ENCODE measurements at places on chromosomes 3 and 15.

DNA sequence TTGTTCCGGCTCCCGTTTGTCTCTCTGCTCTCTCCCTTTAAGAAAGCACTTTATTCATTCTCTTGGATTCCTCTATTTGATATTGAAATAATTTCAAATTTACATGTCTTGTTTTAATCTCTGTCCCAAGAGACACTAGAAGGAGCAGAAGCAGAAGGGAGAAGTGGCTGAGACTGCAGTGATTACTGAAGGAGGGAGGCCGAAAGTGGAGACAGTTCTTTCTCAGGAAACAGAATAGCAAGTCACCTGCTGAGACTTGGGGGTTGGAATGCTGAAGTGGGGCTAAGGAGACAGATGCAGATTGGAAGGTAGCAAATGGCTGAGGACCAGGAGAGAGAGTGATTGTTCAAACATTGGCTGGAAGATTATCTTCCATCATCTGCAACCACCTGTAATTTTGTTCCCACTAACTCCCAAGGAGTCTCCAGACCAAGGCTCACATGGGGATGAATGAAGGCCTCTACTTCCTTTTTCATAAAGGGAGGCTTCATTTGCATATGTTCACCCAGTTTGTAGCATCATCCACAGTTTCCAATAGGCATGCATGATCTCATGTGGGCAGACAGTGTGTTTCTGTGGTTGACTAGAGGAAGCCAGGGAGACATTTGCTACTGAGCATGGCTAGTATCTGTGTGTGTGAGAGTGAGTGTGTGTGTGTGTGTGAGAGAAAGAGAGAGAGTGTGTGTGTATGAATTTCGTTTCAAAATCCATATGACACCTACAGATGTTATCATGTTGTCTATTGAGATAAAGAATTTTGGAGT lies 24.0 kb downstream of the LTF start:
- no peak for DNase-seq

- DNase-seq = no peak
Observed at GRCh38 chr15:60824196-60824595, 345.3 kb upstream of the ICE2 start.

DNA sequence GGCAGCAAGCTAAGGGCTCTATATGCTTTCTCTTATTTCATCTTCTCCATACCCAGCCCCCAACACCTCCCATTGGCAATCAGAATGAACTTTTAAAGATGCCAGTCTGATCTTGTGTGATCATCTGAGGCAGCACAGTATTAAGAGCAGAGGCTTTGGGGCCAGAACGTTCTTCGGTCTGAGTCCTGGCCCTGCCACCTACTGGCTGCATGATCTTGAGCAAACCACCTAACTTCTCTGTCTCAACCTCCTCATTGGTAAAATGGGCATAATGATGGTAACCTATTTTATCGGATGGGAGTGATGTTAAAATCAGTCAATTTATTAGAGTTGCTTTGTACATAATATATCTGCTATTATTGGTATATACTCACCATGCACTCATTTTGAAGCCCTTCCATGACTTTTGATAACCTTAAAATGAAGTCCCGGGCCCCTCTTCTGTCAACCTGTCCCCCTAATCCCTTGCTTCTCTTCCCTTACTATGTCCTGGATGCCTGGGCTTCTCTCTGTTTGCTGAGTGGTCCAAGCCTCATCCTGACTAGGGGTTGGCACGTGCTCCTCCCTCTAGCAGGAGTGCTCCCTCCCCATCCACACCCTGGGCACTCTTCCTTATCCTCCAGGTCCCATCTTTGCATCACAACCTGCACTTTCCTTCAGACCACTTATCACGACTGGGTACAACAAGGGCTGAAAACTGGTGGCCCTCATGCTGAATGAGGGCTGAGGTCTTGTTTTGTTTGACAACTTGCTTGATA lies 6.3 kb downstream of the EFCAB12 start:
- DNase-seq = no peak

DNA sequence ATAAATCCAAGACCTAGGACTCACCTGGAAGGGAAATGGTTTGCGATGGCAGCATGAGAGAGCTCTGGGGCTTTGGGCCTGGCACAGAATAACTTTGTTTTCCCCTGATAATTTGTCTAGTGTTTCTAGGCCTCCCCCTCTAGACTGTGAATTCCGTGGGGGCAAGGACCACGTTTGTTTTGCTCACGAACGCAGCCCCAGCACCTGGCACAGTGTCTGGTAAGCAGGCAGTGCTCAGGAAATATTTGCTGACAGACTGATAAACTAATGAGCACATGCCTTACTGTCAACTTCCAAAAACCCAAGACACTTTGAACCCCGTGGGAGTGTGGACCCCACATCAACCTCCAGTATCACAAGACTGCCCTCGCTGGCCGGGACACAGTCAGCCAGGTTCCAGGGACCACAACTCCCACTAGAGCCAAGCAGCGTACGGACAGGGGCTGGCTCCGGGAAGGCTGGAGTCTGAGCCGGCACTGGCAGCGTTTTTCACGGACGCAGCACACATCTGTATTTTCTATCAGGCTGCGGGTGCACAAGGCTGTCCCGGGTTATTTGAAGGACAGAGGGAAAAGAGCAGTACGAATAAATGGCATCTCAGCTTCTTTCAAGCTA lies 146.5 kb downstream of the XXYLT1 start:
- DNase-seq = no peak

DNA sequence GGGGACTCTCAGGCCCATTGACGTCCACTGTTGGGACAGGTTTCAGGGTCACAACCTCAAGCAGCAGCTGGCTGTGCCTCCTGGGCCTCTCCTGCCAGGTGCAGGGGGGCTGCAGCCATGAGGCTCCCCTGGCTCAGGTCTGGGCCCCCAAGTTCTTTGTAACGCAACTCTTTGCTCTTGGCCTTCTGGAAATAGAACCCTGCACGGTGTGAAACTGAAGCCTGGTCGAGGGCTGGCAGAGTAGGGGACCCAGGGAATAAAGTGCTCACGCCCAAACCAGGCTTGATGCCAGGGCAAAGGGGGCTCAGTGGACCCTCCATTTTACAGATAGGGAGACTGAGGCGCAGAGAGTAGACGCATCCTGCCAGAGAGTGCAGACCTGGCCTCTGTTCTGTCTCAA lies 771 bp downstream of the CALML4 start:
- DNase-seq = no peak

DNA sequence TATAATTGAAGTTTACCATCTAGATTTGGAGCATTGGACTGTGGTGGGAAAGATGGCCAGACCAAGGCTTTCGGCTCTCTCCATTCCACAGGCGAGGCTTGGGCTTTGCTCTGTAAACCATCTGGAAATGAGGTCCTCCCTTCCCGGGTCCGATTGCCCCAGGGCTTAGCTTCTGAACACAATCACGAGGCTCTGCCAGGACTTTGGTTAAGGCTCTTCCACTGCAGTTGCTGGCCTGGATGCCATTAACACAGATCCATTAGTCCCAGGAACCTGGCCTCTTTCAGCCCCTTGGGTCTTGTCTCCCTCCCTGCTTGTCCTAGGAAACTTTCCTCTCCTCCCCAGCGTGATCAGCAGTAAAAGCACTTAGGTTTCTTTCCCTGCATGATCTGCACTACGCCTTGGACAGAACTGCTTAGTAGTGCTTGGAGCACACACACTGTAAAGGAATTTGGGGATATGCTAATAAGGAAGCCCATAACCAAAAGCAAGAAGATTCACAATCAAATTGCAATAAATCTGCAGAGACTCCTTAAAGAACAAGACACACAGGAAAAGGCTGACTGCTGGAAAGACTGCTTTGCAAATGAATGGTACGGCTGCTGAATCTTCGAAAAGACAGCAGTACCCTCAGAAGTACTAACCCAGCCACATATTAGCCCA lies 154.3 kb downstream of the ECT2 start:
- DNase-seq = no peak

- no peak for DNase-seq
Observed at GRCh38 chr15:98807262-98807661, 158.9 kb downstream of the IGF1R start.

DNA sequence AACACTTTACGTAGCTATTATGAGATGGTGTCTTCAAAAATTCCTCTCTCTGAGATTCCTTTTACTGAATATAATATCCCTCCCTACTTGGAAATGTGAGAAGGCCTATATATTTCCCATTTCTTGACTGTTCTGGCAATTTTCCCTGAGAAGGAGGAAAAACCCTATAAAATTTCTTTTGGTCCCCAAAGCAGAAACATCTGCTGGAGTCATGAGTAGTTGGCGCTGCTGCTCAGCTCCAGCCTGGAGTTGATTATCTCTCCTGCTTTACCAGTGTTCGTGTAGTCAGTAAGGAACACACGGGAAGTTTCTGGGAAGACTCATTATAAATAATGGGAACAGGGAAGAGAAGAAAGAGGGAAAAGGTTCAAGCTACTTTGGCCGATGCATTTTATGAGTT lies 680.1 kb downstream of the EPHA3 start:
- DNase-seq = no peak

DNA sequence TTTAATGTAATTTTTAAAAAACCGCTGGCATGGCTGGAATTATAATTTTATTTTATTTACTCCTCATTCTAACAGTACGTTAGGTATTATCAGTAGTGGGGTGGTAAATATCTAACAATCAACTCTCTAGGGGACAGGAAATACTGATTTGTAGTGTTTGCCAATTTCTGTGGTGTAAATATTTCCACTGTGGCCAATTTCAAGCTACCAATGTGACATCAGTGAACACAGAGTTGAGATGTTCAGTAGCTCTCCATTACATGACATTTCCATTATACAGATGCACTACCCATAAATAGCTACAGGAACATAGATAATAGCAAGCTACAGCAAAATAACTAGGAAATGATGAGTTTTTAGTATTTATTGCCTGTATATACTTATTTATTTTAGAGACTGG lies 10.0 kb upstream of the ARL8B start:
- DNase-seq = no peak

DNA sequence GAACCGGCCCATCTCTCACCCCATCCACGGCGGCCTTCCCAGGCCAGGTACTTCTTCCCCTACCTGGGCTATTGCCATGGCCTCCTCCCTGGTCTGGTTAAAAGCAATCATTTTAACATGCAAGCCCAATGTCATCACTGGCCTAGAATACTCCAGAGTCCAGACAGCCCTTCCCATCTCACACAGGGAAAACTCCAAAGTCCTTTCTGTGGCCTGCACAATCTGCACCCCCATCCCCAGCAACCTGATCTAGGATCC lies 45.8 kb upstream of the SLCO2A1 start:
- DNase-seq = no peak

- no peak for DNase-seq
Observed at GRCh38 chr15:69032031-69032430, 17.5 kb downstream of the NOX5 start.

DNA sequence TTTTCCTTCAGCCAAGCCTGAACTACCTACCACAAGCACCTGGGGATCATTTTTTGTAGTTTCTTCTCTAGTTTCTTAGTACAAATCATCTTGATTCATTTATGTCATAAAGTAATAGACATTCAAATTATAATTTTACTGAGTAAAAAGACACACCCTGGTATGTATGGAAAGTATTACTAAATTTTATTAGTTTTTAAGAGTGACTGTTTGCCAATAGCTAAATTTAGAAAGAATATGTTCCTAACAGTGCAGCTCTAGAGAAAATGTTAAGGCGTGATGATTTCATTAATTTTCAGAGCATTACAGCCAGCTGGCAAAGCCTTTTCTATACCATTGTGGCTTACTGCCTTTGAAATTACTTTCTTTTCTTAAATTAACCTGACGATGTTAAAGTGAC lies 612.0 kb upstream of the KCNMB2 start:
- no peak for DNase-seq

DNA sequence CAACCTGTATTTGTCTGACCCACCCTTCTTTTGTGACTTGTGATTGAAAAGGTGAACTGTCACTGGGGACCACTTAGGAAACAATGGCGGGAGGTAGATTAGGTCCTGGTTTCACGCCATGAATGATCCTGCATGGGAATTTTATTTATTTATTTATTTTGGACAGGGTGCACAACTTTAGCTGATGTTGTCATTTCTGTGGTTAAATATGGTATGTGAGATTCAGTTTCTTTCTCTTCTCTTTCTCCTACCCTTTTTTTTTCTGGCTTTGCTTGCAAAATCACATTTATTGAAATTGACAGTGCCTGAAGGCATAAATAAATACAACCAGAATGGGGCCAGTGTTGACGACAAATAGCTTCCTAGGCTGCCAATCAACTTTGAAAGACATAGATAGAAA lies 18.0 kb upstream of the HTR3E start:
- DNase-seq = no peak

GRCh38 chr3:49092938-49093852 lies 676 bp downstream of the QRICH1 start:
- peak; percentile 12 for DNase-seq

DNA sequence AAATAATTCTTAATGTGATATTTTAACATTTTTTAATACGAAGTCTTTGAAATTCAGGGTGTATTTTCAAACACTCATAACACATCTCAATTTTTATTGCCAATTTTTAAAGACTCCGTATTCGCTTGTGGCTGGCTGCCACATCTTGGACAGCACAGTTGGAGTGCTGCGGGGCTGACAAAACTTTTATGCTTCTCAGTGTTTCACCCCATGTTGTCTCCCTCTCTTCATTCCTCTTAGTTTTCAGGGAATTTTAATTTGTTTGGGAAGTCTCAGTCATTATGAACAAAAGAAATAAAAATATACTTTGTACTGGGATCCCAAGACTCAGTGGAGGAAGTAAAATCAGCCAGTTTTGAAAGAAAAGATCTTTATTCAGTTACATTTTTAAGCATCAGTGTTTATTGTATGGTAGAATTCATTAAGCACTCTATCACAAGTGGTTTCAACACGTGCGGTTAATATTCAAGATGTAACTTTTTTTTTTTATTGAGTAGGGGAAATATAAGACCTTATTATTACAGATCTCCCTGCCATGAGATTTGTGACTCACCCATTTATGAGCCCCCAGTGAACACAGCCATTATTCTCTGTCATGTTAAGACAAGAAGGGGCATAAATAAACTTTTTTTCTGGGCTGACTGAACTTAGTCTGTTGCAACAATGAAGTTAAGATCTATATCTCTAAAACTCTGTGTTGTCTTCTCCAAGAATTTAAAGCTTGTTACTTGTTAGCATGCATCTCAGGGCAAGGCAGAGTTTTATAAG lies 26.8 kb downstream of the KAT2B start:
- no peak for DNase-seq

- no peak for DNase-seq
Observed at GRCh38 chr15:78651007-78651406, 10.0 kb upstream of the CHRNB4 start.

DNA sequence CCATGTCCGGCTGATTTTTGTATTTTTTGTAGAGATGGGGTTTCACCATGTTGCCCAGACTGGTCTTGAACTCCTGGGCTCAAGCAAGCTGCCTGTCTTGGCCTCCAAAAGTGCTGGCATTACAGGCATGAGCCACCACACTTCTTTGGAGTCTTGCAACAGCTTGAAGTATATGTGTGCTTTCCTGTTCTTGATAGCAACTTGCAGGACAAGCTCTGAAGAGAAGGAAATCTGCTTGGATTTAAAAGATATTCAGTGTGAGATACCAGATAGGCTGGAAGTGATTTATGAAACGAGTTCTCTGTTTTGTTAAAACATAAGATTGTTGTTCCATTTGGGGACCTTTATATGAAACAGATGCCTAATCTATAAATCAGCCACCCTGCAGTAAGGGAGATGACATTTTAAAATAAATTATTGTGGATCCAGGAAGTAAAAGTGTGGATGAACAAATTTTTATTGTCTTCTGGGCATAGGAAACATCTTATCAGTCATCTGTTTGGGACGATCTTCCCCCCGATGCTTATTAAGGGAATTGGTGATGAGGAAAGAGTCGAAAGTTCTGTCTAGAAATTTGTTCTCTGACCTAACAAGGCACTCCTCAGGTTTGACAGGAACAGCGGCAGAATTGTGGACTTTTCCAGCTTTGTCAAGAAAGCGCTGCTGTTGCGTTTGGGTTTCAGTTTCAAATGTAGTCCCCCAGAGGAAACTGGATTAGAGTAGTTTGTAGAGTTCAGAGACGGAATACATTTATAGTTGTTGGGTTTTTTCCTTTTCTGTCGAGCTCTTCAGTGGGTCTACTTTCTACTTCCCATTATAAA lies 53.7 kb upstream of the MAGI1 start:
- no peak for DNase-seq

Measured in NCI-H748 treated with DMSO at 0.1 percent for 48 hours (cell line).